ENCODE measurements at places on chromosomes 5 and 9. TPM values are rescaled to one million over a fixed set of nuclear protein-coding genes. Genes with fewer than 3 reads are reported as not detected.

GRCh38 chr5:149794487-149794971, 64.4 kb downstream of the PPARGC1B start:
- DNase-seq = no peak

- no peak for DNase-seq
These were observed 67.0 kb downstream of the GABBR2 start for GRCh38 chr9:98641695-98642094.

- DNase-seq = no peak
These were observed 128.8 kb upstream of the MAP3K1 start for GRCh38 chr5:56686337-56687195.

GRCh38 chr5:78593465-78593864, 55.1 kb downstream of the LHFPL2 start:
- no peak for DNase-seq

DNA sequence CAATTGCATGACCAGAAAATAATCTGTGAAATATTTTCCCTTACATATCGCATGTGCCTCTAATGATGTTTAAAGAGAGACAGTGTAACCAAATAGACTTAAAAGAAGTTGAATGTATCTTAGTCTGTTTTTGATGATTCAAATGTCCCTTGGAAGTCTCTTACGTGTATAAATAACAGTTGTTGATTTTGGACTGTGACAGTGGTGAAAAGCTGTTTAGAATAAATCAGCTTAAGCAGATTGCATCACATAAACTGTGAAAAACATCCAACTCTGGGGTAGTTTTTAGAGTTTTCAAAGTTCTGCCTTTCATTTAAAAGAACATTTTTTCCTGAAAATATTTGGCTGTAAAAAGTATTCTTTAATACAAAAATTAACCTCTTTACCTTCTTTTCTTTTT, 301.1 kb downstream of the PRR16 start:
- no peak for DNase-seq

DNA sequence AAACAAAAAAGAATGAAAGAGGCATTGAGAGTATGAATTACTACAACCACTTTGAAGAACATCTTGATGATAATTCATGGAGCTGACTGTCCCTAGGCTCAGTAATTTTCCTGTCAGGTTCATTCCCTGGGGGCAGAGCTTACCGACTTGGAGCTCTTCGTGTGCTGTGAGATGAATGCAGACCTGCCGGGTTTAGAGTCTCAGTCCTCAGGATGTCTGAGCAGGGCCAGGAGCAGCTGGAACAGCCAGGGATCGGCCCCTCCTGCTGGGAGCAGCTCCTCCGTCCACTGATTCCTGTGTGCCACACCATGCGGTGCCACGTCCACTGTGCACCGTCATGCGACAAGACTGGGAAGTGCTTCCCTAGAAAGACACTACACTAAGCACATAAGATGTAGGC, 62.2 kb upstream of the SPIN1 start:
- DNase-seq = no peak

- DNase-seq = no peak
These were observed 29.3 kb upstream of the ABL1 start for GRCh38 chr9:130805510-130806326.

Gene GMCL2
- 0.06 TPM for polyA plus RNA-seq

Gene LCN6
- polyA plus RNA-seq = not detected

Data from left lung (tissue), 14 donors.